ENCODE measurements at places on chromosomes 13 and 19.

GRCh38 chr13:41313117-41313516, 2.0 kb downstream of the NAA16 start:
- no peak for DNase-seq

- no peak for DNase-seq
Measured at GRCh38 chr19:49843265-49843664, 7.7 kb upstream of the PTOV1 start.

DNA sequence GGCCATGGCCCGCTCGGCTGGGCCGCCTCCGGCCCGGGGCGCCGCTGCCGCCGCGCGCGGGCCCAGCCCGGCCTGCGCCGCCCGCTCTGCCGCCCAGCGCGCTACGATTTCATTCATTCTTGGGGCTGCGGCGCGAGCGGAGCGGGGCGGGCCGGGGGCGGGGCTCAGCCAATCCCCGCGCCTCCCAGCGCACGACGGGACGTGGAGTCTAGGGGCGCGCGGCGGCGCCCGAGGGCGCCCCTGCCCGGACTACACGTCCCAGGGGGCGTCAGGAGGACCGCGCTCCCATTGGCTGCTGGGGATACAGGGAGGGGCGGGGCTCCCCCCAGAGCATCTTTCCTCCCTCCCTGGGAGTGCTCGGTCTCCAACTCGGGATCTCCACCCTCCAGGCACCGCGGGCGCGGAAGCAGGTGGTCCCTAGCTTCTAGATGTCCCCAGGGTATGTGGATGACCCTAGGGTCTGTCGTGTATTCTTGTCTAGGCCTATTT, 5.6 kb upstream of the DPF1 start:
- no peak for DNase-seq

DNA sequence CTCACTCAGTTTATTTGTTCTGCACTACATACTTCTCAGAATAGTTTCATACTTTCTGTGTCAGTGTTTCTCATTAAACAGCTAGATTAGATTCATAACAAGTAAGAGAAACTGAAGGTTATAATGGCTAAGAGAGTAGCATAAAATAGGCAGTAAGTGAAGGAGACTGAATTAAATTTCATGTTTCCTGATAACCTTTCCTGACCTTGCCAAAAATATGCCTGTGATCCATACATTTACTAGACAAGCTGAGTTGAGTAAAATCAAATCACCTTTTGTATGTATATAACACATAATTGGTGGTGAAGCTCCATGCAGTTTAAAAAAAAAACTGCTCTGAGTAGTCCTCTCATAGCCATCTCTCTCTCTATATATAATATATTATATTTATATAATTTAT, 545.3 kb upstream of the PCDH20 start:
- DNase-seq, result no peak

DNA sequence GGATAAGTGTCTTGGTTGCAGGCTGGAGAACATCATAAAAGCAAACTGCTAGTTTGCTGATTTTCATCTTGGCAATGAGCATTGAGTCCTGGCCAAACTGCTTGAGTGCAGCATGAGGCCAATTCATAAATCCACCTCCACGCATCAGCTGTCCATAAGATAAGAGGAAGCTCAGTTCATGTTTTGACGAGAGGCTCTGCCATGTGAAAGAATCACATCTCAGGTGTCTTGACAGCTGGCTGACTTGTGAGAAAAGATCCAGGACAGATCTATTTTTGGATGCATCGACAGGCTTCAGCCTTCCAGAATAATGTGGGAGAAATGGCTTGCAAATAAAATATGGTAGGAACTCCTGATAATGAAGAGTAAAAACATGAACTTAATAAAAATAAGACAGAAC, 5.4 kb upstream of the ZNF682 start:
- no peak for DNase-seq

DNA sequence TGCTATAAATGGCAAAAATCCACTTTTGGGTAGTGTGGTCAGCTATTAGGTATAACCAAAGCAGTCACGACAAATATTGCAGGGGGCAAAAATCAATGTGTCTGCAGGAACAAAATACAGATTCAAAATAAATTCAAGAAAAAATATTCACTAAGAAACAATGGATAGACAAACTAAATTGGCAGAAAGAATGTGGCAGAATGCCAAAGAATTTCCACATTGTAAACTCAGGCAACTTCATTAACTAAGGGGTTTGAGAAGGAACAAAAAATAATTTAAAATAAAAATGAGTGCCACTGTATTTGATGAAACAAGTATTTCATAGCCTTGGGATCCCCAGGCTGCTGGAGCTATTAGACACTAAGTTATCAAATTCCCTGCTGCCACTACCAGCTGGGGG, 193.1 kb downstream of the VWA8 start:
- no peak for DNase-seq

- DNase-seq, result no peak
Measured at GRCh38 chr13:38630780-38631179, 56.1 kb upstream of the FREM2 start.

GRCh38 chr13:32036757-32037156, 5.2 kb downstream of the FRY start:
- DNase-seq, result no peak

- no peak for DNase-seq
Measured at GRCh38 chr19:42524943-42525342, 3.3 kb downstream of the CEACAM1 start.

DNA sequence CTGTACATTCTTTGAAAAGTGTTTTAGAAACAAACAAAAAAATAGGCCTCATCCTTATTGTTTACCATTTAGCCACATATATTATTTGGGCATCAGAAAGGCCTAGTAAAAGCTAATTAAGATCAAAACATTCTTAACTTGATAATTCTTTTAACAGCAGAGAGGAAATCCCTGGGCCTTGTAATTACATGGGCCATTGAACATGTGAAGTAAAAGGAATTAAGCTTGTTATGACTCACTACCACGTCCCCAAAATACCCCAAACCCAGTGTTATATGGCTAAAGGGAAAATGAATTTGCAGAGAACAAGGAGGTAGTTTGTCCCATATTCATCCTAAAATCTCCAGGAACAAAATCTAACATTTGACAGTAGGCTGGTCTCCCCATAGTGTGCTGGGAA, 439.8 kb downstream of the ITGBL1 start:
- DNase-seq, result no peak

DNA sequence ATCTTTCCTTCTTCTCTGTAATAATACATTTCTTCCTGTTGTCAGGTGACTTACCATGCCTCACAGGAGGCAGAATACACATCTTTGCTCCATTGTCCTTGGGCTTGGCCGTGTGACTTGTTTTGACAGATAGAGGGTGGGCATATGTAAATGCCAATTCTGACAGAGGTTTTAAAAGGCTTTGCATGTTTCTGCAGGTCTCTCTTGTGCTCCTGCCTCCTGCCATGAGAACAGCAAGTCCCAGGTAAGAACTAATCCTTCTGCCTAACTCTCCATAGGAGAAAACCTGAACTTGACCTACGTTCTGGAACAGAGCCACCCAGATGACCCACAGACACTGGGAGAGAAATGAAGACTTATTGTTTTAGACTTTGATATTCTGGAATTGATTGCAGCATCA, 88.7 kb upstream of the TNFSF11 start:
- DNase-seq, result no peak

GRCh38 chr13:64553411-64554129, 2676.6 kb downstream of the PCDH9 start:
- no peak for DNase-seq

DNA sequence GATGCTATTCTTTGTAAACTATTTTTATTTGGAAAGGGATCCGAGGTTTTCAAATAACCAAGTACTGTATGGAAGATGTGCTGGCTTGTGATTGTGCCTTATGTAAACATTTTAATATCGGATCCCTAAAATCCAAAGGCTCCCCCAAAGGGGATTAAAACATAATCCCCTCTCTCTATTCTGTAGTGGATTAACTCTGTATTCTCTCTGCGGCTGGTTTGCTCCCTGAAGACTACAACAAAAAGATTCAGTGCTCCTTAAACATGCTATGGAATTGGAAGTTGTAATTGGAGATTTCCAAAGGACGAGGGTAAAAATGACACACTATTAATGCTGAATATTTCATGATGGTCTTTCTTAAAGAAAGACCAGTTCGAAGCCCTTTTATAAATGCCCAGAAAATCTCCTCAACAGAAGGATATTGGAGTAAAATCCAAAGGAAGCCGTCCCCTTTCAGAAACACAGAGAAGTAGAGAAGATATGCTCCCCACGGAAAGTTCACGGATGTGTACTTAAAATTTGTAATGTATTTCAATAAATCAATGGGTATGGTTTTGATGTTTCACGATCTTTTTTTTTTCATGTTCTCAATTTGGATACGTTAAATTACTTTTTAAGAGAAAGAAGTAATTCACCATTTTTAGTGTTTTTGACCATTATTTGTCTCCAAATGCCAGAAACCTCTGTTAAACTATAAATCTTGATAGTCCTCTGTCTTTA, 6.5 kb downstream of the MAB21L1 start:
- no peak for DNase-seq

DNA sequence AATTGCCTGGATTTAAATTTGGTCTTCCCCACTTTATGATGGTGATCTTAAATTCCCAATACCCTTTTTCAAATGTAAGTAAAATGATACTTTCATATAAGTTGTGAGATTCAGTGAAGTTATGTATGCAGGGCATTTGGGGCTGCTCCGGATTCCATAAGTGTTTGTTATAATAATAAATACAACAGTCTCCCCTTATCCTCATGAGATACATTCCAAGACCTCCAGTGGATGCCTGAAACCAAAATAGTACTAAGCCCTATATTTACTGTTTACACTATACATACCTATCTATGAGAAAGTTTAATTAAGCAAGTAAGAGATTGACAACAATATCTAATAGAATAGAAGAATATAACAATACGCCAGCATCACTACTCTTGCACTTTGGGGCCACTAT, 2237.8 kb downstream of the PCDH9 start:
- DNase-seq, result no peak

- no peak for DNase-seq
Measured at GRCh38 chr13:71610876-71611275, 256.1 kb downstream of the DACH1 start.

- no peak for DNase-seq
Measured at GRCh38 chr19:11813703-11814028, 407 bp upstream of the ZNF440 start.

GRCh38 chr13:109249780-109250528, 536.4 kb downstream of the IRS2 start:
- no peak for DNase-seq

GRCh38 chr13:36131222-36131930, at the start of gene DCLK1:
TSS of gene DCLK1 (minus strand) at chr13:36131382.
- DNase-seq, result no peak

DNA sequence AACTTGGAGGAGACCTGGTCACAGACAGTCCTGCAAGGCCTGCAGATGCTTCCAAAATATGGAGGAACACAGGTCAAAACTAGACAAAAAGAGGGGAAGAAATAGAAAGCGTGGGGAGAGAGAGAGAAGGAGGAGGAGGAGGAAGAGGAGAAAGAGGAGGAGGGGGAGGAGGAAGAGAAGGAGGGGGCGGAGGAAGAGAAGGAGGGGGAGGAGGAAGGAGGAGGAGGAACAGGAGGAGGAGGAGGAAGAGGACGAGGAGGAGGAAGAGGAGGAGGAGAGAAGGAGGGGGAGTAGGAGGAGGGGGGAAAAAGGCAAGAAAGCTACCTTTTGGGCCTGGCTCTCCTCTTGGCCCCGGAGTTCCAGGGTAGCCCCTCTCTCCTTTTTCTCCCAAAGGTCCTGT, 105.8 kb downstream of the COL4A1 start:
- DNase-seq, result no peak

- DNase-seq, result no peak
Measured at GRCh38 chr19:5492635-5493409, 37.6 kb downstream of the ZNRF4 start.

- no peak for DNase-seq
Measured at GRCh38 chr13:24119626-24120508, 40.7 kb upstream of the SPATA13 start.

DNA sequence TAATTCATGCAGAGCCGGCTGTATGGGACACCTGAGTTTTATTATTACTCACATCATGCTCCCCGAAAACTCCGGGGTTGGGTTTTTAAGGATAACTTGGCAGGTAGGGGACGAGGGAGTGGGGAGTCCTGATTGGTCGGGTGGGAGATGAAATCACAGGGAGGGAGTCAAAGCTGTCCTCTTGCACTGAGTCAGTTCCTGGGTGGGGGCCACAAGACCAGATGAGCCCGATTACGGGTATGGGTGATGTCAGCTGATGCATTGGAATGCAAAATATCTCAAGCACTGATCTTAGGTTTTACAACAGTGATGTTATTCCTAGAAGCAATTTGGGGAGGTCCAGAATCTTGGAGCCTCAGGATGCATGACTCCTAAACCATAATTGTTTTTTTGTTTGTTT, 18.6 kb upstream of the COG3 start:
- no peak for DNase-seq

GRCh38 chr13:40552895-40553294, 113.5 kb downstream of the FOXO1 start:
- DNase-seq, result no peak

GRCh38 chr19:4773047-4773640, 18.4 kb upstream of the FEM1A start:
- DNase-seq, result no peak

DNA sequence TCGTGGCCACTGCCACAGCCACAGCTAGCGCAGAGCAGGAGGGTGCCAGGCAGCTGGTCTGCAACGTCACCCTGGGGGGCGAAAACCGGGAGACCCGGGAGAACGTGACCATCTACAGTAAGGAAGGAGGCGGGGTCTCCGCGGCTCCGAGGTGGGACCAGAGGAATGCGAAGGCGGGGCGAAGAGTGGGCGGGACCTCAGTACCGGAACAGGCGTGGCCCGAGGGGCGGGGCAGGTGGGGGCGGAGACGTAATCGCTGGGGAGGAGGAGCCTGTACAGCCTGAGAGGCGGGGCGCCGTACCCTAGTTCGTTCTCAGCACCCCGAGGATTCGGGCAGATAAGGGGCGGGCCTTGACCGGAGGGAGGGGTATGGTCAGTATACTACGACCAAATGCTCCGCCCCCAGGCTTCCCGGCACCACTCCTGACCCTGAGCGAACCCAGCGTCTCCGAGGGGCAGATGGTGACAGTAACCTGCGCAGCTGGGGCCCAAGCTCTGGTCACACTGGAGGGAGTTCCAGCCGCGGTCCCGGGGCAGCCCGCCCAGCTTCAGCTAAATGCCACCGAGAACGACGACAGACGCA, 2.5 kb downstream of the ICAM5 start:
- DNase-seq, result no peak

DNA sequence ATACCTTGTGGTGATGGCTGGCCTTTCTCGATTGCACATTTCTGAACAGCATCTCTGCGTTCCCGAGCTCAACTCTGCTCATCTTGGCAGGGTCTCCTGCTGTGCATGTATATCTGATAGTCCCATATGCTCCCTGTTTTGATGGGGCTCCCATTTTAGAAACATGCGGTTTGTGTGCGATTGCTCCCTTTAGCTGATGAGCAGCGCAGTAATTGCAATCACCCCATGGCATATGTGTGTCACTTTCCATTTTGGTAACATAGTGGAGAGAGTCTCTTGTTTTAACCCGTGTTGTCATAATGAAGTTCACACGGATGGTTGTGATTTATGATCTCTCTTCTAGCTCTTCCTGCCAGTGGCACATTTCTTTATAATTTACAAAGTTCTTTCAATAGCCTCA, 144.7 kb downstream of the MTUS2 start:
- no peak for DNase-seq

- no peak for DNase-seq
Measured at GRCh38 chr13:40053401-40053800, 397.9 kb downstream of the COG6 start.

Data from stimulated activated CD8-positive, alpha-beta memory T cell treated with anti-CD3 and anti-CD28 coated beads, Interleukin-4, amount 100 ng/mL, for 1 hour (primary cell).